ENCODE measurements at places on chromosomes 13 and 19. TPM values are rescaled to one million over a fixed set of nuclear protein-coding genes. Genes with fewer than 3 reads are reported as not detected.

DNA sequence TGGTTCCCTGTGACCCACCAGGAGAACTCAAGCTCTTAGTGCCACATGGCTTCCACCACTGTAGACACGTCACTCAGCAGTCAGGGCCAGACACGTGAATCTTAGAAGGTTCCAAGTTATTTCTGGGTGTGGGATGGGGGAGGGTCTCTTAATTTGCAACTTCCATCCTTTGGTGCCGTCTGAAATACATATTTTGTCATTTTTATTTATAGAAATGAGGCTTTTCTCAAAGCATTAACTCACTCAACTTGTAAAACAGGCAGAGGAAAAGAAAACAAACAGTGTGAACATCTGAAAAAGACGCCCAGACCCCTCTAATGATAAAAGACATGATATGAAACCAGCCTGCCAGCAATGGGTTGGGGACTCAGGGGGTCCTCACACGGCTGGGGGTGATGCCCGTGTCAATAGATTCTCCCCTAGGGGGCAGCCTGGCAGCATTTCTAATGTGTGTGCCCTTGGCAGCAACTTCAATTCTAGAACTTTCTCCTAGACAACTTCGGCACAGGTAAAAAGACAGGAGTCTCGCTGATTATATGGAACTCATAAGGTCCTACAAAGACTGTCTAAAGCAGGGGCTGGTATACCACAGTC, 15.4 kb downstream of the PIP5K1C start:
- DNase-seq: no peak

GRCh38 chr13:79990048-79990447, 350.9 kb downstream of the SPRY2 start:
- no peak for DNase-seq

GRCh38 chr19:16890461-16891184, 1.8 kb downstream of the F2RL3 start:
- DNase-seq: no peak

DNA sequence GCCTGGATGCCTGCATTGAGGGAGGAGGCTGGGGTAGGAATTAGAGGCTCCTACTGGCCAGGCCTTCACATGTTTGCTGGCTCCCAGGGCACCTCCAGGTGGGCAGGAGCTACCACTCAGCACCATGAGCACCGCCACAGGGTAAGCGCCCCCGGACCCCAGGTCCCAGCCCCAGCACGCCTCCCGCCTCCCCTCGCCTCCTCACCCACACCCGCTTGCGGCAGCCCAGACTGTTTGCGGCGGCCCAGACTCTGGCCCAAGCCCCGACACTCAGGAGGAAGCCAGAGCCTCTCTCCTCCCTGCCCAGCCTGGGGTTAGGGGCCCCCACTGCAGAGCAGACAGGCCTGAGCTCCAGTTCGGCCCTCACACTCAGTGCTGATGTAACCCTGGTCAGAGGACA, 652 bp downstream of the EPS8L1 start:
- no peak for DNase-seq

DNA sequence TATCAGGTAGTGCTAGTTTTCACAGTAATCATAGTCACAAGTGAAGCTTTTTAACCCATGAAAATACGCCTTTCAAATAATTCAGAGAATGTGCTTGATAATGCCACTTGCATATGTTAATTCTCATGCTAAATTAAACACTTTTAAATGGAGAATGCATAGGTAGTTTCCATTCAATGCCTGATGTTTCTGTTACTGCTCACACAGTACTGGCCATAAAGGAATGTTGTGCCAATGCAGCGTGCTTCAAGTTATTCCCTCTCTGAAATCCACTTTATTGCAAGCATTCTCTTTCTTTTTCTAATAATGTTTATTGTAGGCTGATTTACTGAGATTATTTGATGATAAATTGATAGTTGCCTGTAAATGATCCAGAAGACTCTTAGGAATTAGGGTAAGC, 513.0 kb upstream of the KLF12 start:
- no peak for DNase-seq

DNA sequence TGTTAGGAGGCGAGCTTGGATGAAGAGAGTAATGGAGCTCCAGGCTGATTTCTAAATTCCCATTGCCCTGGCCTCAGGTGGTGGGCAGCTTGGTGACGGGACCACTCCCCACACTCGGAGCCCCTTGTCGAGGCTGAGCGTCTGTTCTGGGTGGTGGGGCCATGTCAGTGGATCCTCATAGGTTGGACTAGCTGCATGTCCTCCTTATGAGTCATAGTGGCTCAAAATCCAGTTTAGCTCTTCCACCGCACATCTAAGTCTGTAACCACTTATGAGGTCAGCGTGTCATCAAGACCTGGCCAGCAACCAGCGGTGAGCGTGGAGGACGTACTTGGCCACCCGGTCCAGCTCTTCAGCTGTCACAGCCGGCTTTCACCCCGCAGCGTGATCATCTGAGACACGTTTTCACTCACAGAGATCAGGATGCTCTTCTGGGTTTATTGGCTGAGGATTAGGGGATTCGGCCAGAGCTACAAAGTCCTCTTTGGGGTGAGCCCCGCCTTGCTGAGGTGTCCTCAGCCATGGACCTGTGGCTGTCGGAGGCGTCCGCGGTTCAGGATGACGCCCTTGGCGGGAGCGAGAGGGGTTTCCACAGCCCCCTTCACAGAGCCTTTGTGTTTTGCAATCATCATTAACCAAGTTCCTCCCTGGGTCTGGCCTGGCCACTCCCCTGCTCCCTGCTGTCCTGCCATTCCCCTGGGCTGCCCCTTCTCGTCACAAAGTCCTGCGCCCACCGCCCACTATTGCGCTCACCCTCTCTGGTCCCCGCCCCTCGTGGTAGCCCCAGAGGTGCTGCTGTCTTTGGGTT, 41.9 kb downstream of the ADPRHL1 start:
- DNase-seq: no peak

DNA sequence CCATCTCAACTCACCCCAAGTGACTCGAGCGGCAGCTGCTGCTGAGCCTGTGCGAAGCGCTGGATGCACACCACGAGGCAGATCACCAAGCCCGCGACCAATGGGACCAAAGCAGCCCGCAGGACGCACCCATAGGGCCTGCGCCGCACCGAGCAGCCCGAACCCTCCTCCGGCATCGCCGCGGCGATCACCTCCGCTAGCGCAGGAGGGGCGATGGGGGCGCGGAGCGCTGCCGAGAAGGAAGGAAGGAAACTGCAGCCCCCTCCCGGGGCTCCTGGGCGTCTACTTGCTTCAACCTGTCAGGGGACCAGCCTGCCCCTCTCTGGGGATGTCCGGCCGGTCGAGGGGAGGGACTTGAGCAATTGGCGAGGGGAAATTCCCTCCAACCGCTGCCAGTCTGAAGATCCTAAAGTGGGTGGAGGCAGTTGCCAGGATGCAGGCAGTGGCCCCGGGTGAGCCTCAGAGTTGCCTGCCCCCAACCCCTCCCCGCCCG, at the start of gene CD70:
CD70 (minus strand) TSS at position 324 of the 493 bp plus-strand sequence; CDS start at position 176, 148 bp downstream.
- DNase-seq: peak; percentile 95

GRCh38 chr19:48969276-48970138, 4.4 kb downstream of the FTL start:
- peak; percentile 79 for DNase-seq

- DNase-seq: no peak
These were observed 186.8 kb upstream of the PRR20A start for GRCh38 chr13:56953965-56954364.

DNA sequence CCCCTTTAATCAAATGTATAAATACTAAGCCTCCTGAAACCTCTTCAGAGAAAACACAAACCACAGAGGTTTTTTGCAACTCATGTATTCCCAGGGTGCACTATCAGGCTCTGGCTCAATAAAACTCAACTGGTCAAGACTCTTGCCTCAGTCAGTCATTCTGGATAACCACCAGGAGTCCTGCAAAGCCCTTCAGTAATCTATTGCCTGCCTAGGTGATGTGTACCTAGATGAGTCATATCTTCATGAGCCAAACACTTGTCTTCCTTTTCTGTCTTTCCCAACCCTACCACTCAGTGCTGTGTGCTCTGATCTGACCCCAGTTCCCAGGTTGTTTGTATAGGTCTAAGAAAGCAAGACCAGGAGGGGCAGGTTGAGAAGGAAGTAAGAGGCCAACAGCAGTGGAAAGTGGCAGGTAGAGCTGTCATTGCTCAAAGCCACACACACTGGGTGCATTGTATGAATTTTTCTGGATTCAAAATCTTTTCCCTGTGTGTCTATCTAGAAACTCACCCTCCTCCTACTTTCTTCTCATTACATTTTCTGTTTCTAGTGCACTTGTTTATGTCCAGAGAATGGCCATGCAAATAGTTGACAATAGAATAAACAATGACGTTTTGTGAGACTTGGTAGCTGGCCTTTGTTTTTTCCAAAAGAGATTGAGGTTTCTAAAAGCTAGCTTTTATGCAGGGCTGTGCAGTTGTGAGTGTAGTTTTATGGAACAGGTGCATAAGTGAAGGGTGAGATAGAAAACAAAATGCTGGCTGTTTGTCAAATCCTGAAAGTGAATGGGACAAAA, 48.1 kb downstream of the PSG1 start:
- DNase-seq: no peak

DNA sequence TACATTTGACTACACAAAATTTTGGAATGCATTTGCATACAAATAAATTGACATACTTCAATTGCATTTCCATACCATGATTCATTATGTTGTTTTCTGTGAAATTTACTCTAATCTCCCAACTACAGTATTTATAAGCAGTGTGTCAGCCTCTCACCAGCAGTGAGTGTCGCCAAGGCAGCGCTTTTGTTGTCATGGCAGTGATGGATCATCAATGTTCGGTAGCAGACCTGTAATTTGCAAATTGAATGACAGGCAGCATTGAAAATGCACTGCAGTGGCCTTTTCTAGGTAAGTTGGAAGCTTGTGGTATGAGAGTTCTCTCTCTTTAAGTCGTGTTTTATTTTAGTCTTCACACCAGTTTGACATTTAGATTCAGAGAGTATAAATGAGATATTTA, 534.1 kb downstream of the PCDH17 start:
- no peak for DNase-seq

GRCh38 chr13:21637296-21637695, 33.3 kb upstream of the MICU2 start:
- DNase-seq: no peak

GRCh38 chr19:34733746-34734536, at the start of gene ZNF181:
ZNF181 (plus strand) TSS chr19:34734243; CDS start chr19:34735038, 795 bp downstream.
- peak; percentile 87 for DNase-seq

DNA sequence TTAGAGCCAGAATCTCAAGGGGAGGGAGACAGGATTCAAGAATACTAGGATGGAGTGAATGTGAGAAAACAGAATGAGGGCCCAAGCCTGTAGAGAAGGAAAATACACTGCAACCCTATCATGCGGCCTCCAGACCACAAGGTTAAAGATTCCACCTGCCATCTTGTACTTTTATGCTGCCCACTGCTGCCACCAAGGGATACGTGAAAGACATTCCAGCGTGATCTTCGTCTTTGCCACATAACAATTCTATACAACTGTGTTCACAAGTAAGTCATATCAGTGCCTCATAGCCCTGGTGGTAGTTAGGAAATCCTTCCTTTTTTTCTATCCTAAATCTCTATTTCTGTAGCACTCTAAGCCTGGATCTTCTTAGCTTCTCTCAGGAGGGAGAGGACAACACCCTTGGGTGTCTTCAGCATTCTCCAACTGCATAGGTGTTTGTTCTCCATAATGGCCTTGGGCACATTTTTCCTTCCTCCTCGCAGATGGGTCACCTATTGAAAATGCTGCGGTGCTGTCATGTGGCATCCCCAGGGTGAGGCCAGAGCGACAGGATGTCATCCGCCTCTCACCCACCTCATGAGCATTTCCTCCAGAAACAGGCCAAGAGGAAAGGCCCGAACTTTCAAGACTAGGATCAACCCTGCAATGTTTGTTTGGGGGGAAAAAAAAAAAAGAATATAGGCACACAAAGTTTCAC, 13.6 kb downstream of the TPT1 start:
- DNase-seq: peak; percentile 11

DNA sequence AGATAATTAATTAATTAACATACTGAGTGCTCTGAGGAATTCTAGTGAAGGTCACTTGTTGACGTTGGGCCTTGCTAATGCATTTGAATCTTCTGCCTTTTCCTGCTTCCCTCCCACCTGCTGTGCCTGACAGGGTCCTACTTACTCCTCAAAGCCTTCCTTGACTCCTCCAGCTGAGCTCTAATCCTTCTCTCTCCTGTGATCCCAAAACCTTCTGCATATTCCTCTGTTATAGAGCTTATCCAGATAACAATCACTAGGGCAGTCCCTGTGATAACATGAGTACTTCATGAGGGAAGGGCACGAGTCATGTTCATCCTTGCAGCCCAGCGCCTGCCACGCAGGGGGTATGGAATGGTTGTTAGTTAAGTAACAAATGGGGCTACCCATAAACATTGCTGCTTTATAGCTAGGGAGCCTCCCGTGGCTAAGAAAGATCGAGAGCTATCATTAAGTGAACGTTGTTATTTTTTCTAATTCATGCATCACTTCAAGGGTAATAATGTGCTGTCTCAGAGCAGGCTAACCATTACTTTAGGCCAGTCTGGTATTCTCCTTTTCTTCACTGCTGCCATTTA, 19.1 kb upstream of the SPATA13 start:
- DNase-seq: no peak

DNA sequence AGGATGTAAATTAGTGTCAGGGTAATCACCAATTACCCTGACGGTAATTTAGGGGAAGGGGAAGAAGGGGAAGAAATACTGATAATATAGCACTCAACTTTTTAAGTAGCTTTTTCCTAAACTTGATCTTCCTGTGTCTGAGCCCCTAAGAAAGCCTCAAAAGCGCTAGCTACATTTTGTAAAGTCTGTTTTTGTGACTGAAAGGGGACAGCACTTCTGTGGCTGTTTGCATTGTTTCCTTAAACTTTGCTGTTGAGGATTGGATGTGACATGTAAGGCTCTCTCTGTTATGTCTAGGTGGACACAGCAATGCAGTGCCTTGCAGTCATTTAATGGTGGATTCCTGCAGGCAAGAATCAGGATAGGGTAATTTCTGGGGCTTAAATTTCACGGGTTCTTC, 42.8 kb downstream of the SPATA13 start:
- no peak for DNase-seq

GRCh38 chr13:89897681-89898080, 1449.8 kb upstream of the MIR17HG start:
- no peak for DNase-seq

GRCh38 chr19:2042485-2043250, 8.4 kb downstream of the MKNK2 start:
- no peak for DNase-seq

DNA sequence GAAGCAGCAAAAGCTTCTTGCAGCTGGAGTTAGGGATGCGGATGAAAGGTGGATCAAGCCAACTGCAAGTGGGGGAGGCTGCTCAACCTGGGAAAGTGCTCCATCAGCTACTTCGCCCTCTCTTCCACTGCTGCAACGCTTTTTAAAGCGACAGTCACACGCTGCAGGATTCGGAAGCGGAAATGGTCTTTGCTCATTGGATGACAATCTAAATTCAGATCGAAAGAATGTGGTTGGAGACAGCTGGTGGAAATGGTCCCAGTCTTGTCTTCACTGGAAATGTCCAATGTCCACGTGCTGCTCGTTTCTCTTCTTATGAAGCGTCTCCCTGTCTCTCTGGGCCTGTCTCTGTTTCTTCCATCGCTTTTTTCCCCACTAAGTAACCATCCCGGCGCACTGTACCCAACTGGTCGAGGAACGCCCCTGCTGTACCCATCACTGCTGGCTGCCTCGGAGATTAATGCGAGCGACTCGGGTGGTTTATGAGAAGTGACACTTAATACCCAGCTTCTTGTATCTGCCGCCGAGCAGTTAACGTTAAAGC, 2.1 kb upstream of the FGF9 start:
- no peak for DNase-seq

Gene TMEM59L
- total RNA-seq: 0.89 TPM

Gene GRK1
- total RNA-seq: not detected

Gene RHPN2
- total RNA-seq: 6.4 TPM

Gene SCN1B
- 3.1 TPM for total RNA-seq

Gene ADAMTSL5
- not detected for total RNA-seq

Gene ANGPTL8
- total RNA-seq: 1.0 TPM

Gene TNNI3
- not detected for total RNA-seq

Gene CCDC194
- 8.5 TPM for total RNA-seq

Gene ZNF701
- 28.3 TPM for total RNA-seq

Gene ENOX1
- total RNA-seq: not detected

All from OCI-LY7 (cell line).